ENCODE measurements at places on chromosomes 7 and 10.

DNA sequence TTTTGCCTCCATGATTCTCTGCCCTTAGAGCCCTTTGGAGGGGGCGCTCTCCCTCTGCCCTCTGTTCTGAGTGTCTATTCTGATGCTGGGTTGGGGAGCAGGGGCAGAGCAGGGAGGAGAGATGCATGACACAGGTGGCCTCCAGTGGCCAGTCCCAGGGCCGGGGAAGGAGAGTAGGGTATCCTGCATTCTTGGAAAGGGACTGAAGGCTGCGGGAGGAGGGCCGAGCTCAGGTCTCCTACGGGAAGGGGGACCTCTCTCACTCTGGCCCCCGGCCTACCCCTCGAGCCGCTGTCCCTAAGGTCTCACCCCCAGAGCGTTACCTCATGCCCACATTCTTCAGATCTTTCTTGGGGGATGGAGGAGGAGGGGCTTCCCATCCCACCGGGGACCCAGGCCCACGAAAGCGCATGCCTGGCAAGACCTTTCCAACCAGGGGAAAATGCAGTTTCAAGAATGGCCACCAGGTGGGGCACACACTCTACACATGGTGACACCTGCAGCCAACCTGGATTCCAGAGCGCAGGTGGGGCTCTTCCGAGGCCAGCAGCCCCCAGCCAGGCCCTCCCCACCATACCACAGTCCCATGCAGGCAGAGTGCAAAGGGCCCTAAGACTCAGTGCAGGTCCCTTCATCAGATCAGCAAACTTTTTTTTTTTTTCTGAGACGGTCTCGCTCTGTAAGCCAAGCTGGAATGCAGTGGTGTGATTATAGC is 86.4 kb downstream of the MYL10 start:
- peak; percentile 5 for DNase-seq

GRCh38 chr10:43210556-43210955 is 56.3 kb downstream of the RASGEF1A start:
- no peak for DNase-seq

- DNase-seq: no peak
Observed at GRCh38 chr7:98314469-98314868, 33.0 kb downstream of the BRI3 start.

DNA sequence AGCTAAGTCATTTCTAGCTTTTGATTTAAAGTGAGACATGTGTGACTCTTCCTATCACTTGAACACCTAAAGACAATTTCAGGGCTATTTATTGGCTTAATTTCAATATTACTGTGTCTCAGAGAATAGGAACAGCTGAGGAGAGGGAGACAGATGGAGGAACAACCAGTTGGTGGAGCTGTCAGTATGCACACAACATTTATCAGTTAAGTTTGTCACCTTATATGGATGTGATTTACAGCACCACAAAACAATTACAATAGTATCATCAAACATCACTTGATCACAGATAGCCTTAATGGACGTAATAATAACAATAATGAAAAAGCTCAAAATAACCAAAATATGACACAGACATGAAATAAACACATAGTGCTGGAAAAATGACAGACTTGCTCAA is 129.6 kb downstream of the NPSR1 start:
- no peak for DNase-seq

DNA sequence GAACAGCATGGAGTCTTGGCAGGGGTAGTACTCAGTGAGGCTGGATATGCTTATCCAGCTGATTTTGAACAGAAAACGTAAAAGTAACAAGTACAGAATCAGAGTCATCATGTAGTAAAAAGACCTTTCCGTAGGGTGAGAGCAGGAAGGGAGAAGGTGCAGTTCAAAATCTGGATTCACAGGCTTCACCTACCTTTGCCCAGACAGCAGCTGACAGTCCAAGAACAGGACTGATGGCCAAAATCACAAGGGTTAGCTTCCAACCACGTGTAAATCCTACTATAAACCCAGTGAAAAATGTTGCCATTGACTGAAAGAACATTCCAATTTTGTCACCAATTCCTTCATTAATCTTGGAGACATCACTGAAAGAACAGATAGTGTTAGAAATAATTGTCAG is 34.8 kb downstream of the ABCB1 start:
- no peak for DNase-seq

DNA sequence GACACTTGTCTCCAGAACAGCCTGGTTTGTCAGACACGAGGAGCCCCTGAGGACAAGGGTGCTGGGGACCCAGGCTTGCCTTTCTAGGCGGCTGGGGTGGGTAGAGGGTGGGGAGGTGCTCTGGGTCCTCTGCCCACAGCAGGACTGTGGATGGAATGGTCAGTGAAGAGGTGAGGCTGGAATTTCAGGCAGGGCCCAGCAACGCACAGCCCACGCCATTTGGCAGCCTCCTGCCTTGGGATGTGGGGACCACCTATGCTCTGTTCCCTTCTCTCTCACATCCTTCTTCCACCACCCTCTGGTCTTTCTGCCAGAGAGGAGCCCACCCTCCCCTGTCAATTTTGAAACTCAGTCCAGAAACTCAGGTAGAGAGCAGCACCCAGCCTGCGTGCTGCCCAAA is 103.2 kb downstream of the CXCL12 start:
- DNase-seq: no peak

DNA sequence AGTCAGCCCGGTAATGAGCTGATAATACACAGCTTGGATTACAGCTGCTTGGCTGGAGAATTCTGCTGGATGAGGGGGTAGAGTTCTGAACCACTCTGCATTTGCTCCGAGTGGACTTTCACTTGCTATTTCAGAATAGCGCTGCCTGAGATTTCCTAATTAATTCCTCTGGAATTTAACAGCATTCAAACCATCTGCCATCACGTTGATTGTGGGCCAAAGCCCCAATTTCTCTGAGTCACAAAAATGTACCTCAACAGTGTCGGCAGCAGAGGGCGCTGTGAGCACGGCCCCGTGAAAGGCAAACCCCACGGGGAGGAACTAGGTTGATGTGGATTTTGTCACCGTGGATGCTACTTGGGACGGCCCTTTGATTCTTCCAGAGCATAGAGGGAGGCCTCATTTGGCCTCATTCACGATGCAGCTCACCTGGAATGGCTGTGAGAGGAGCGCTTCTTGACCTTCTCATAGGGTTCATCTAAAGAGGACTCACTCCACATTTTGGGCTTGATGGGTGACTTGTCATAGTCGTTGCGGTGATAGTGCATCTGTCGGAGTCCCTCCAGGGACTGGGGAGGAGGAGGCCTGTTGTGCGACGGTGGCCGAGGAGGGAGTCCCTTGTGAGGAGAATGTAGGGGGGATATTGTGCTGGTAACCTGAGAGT is 73.3 kb downstream of the PRPF18 start:
- peak; percentile 57 for DNase-seq

- peak; percentile 18 for DNase-seq
Observed at GRCh38 chr10:23158370-23158769, 33.7 kb upstream of the PTF1A start.

GRCh38 chr10:120628197-120628596 is 171.2 kb downstream of the PLPP4 start:
- DNase-seq: no peak

All from fibroblast of skin of left quadriceps (primary cell).